ENCODE measurements at places on chromosomes 1 and 21. TPM values are rescaled to one million over a fixed set of nuclear protein-coding genes. Genes with fewer than 3 reads are reported as not detected.

GRCh38 chr1:95313527-95313926 is 79.5 kb downstream of the RWDD3 start:
- H3K4me3 ChIP-seq: no peak overlapping the region
- H3K4me1 ChIP-seq: no peaks in the 10 kb centered on the region
- no peaks in the 10 kb centered on the region for H3K36me3 ChIP-seq
- no peak for DNase-seq
- no peak overlapping the region for H3K27ac ChIP-seq

DNA sequence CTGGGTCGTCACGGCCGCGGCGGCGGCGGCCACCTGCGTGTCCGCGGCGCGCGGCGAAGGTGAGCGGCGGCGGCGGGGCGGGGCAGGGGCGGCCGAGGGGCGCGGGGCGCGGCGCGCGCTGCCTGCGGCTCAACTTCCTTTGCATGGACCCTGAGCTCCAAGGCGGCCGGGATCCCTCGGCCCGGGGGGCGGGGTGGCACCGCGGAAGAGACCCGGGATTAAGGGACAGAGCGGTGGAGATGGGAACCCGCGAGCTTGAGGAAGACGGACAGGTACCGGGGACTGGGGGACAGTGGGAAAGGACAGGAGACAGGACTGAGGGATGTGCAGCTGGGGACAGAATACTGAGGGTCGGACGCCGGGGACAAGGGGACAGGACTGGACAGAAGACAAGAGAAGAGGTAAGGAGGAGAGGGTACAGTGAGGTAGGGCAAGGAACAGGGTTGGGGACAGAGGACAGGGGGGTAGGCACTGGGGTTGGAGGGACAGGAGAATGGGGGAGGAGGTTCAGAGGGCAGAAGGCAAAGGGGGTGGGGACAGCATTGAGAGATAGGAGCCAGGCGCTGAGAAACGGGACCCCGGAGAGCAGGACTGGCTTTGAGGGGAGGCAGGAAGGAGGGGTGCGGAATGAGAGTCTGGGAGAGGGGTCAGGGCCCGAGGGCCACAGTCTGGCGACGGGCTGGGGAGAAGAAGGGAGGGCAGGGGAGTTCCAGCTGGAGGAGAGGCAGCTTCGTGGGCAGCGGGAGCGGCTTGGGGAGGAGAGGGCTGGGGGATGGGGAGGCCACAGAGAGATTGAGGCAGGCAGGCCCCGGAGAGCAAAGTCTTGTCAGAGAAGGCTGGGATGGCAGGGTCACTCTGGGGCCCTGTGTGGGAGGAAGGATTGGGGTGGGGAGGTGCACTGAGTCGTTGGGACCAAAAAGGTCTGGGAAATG is 648 bp downstream of the EPHA8 start:
- no peaks in the 10 kb centered on the region for H3K36me3 ChIP-seq
- H3K4me3 ChIP-seq: no peak overlapping the region
- peaks cover 2% of the 10 kb centered on the region for H3K4me1 ChIP-seq

- H3K36me3 ChIP-seq: peaks cover 1% of the 10 kb centered on the region
- no peak overlapping the region for H3K27ac ChIP-seq
- H3K27me3 ChIP-seq: peaks cover 1% of the 10 kb centered on the region
- no peak overlapping the region for H3K4me3 ChIP-seq
- H3K4me1 ChIP-seq: no peaks in the 10 kb centered on the region
Observed at GRCh38 chr1:87632232-87632631, 303.6 kb downstream of the LMO4 start.

- no peak overlapping the region for H3K4me3 ChIP-seq
- no peak overlapping the region for H3K27ac ChIP-seq
- no peaks in the 10 kb centered on the region for H3K27me3 ChIP-seq
Observed at GRCh38 chr1:82392513-82392912, 591.8 kb downstream of the ADGRL2 start.

DNA sequence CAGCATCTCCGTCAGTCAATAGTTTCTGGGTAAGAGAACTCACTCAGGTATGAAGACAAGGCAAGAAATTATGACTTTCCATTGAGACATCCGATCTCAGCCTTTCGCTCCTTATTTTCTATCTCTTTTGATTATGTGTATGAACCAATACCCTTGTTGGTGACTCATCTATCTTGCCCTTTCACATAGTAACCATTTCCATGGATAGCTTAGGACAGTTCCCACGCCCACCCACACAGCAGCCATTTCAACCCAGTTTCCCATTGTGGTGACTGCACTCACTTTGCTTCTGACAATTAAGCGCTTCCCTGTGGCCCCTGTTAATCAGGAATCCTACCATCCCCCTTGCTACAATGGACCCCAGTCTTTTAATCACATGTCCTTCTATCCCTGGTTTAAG is 210.6 kb upstream of the ADGRL2 start:
- H3K36me3 ChIP-seq: no peaks in the 10 kb centered on the region
- no peak overlapping the region for H3K27ac ChIP-seq
- no peak for DNase-seq
- no peaks in the 10 kb centered on the region for H3K4me1 ChIP-seq
- no peaks in the 10 kb centered on the region for H3K27me3 ChIP-seq

DNA sequence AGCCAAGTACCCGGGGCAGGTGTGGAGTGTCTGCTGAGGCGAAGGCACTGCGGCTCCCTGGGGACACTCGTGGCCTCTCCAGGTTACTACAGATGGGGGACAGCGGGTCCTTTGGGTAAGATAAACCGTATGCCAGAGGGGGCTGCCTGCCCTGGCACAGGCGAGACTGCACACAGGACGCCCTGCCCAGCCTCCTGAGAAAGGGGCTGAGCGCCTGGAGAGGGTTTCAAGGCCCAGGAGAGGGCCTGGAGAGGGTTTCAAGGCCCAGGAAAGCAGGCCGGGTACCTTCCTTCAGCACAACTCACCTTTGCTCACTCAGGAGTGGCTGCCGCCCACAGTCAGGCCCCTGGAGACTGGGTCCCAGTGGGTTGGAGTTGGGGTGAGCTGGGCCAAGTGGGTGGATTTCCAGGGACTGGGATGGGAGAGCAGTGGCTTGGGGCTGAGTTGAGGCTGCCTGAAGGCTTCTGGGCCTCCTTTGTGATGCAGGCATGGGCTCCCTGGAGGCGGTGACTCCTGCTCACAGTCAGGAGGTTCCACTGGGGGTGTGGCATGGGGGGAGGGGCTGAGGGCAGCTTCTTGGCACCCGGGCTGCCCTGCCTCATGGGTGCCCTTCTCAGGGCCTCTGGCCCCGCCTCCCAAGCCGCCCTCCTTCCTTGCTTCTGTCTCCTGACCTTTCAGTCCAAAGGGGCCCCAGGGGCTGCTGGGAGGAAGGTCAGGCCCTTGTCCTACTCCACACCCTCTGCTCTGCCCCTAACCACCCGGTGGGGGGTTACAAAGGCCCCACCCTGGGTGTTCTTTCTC is at the start of gene MMEL1:
Gene MMEL1 (minus strand): TSS at position 456 of the 801 bp plus-strand sequence. CDS start 3,532 bp downstream, outside the sequence.
- no peak within 1 kb of the TSS for H3K4me3 ChIP-seq
- no peaks in the 10 kb centered on the region for H3K36me3 ChIP-seq
- H3K27me3 ChIP-seq: peaks cover 22% of the 10 kb centered on the region
- DNase-seq: no peak

- peaks cover 4% of the 10 kb centered on the region for H3K4me1 ChIP-seq
- no peak overlapping the region for H3K4me3 ChIP-seq
- DNase-seq: no peak
Observed at GRCh38 chr21:16304174-16305095, 574.7 kb downstream of the USP25 start.

- peak; percentile 54 for DNase-seq
- no peak overlapping the region for H3K4me3 ChIP-seq
- no peaks in the 10 kb centered on the region for H3K27me3 ChIP-seq
Observed at GRCh38 chr1:110916669-110917306, 43.8 kb downstream of the CD53 start.

DNA sequence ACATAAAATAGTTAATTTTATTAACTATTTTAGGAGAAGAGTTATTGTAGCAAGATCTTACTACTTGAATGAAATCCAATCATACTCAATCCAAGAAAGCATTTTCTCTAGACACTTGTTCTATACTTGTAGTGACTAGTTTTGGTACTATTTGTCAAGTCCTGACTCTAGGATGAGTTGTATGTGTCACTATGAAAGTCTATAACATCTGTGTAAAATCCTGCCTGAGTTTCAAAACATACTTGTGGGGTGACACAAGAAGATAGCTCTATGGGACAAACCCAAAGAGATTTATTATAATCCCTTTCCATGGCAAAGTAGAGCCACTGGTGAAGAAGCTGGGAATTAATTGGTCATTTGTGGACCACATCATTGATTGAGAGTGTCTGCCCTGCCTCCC is 1042.2 kb upstream of the ADGRL4 start:
- no peak for DNase-seq
- no peaks in the 10 kb centered on the region for H3K4me1 ChIP-seq
- no peak overlapping the region for H3K4me3 ChIP-seq
- H3K27me3 ChIP-seq: no peaks in the 10 kb centered on the region
- no peak overlapping the region for H3K27ac ChIP-seq

GRCh38 chr1:7485086-7485780 is 285.9 kb upstream of the VAMP3 start:
- H3K4me3 ChIP-seq: no peak overlapping the region
- DNase-seq: no peak
- H3K27ac ChIP-seq: no peak overlapping the region

AMY1A gene
- total RNA-seq: not detected

OLIG2 gene
- total RNA-seq: not detected

DNA sequence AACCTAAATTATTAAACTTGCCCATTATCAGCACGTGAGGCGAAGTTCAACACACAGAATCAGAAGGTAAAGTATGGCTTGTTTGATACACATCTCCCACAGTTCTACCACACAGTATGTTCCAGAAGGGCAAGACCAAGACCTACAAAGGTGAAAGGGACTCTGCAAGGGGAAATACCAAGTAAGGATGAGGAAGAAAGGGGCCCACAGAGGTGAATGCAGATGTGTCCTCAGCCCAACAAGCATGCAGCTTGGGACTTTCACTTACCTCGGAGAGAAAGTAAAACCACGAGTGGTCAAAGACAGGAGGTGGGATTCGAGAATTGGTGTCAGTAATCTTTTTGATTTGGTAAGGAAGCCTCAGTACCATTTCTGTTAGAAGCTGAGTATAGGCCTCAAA is 85.8 kb downstream of the UBR4 start:
- H3K4me3 ChIP-seq: no peak overlapping the region
- H3K36me3 ChIP-seq: peaks cover 75% of the 10 kb centered on the region
- DNase-seq: peak; percentile 23
- H3K27ac ChIP-seq: peak overlapping the region; percentile 35
- no peaks in the 10 kb centered on the region for H3K27me3 ChIP-seq

DNA sequence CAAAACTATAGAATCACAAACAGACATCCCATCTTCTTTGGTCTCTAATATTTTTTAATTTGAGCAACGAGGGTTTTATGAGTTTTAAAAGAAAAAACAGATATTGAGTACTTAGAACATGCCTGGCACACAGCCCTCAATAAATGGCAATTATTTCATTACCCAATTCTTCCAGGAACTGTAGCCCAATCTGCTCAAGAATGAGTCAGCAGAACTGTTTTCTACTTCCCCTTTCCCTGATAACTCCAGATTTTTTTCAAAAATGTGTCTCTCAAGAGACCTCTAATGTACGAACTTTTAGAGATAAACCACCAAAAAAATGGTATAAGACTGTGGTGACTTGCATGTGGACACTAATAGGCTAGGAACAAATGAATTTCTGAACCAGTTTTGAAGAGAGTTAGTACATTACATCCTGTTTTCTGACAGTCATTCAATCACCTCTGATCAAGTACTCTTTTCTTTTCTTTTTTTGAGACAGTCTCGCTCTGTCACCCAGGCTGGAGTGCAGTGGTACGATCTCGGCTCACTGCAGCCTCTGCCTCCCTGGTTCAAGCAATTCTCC is 11.5 kb downstream of the ABL2 start:
- no peak overlapping the region for H3K4me3 ChIP-seq
- no peak overlapping the region for H3K27ac ChIP-seq
- peaks cover 4% of the 10 kb centered on the region for H3K36me3 ChIP-seq
- no peaks in the 10 kb centered on the region for H3K27me3 ChIP-seq

RAD54L gene
- 64.9 TPM for total RNA-seq

Data from activated CD4-positive, alpha-beta memory T cell treated with anti-CD3 and anti-CD28 coated beads for 36 hours (primary cell).